ENCODE measurements at places on chromosomes 3 and 15.

DNA sequence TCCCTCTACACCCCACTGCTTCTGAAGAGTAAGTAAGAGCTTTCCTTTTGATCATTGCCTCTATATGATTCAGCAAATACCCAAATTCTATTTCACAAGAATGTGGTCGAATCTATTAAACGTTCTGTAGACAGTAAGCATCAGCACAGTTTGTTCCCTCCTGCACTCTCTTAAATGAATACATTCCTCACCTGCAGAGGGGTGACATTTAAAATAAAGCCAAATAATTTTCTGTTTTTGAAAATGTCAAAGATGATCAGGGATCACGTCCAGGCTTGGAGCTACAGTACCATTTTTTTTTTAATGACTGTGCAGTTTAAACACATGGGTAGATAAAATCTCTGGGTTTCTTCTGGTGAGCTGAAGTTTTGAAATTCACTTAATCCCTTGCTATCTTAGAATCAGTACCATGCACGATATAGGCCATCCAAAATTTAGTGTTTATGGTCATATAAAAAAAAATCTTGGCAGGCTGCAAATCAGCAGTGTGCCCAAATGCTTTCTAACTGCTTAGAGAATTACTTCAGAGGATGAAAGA, 12.8 kb downstream of the PYDC2 start:
- DNase-seq = no peak

DNA sequence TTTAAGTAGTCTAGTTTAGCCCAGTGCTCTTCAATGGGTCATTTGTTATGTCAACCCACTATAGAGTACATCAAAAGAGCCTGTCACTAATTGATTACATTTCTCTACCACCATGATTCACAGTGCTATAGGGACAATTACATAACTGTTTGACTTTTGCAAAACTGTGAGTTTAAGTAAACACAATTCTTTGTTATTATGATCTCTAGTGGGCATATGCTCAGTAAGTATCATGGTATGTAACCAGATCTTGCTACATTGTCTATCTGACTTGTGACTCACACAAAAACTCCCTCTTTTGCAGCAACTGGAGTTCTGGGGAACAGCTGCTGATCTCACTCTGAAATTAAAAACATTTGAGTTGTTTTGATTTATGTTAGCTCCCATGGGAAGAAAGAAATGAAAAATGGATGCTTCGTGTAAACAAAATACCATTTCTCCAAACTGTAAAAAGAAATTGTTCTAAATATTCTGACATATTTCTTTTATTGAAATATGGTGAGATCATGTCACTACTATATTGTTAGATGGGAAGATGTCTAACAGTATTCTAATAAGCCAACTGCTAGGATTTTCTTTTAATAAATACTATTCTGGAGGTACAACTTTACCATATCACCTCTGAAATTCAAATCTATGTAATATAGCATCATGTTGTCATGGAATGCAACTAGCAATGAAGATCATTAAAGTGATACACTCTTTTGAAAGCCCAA, 470.4 kb downstream of the ROBO1 start:
- no peak for DNase-seq

GRCh38 chr3:46124216-46125177, 83.6 kb downstream of the CCR1 start:
- no peak for DNase-seq

DNA sequence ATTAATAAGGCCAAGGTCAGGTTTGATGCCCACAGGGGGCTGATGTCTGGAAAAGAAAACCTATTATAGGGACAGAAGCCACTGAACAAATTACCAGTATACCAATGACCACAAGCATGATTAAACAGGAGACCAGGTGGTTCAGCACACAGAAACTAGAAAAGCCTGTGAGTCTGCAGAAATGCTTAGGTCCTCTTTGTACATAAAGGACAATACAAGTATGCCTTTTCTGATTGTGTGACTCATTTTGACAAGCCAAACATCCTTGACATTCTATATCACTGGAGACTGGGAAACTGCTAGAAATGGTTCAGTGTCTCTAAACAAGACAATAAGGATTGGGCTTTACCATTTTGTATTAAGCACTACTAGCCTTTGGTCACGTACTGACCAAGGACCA, 113.2 kb upstream of the MYO5C start:
- no peak for DNase-seq

DNA sequence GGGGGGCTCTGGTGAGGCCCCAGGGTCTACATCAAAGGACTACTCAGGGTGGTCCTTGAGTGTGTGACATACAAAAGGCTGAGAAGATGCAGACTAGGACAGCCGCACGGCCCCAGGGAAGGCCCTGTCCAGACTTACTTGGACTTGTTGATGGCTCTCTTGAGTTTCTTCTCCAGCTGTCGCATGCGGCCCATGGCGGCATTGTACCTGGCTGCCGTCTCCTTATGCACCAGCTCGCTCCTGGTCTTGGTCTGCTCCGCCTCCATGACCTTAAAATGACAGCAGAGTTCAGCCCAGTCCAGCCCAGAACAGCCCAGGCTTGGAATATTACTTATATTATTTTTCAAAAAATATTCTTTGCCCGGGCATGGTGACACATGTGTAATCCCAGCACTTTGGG, 56.0 kb downstream of the CAPN7 start:
- DNase-seq = no peak

DNA sequence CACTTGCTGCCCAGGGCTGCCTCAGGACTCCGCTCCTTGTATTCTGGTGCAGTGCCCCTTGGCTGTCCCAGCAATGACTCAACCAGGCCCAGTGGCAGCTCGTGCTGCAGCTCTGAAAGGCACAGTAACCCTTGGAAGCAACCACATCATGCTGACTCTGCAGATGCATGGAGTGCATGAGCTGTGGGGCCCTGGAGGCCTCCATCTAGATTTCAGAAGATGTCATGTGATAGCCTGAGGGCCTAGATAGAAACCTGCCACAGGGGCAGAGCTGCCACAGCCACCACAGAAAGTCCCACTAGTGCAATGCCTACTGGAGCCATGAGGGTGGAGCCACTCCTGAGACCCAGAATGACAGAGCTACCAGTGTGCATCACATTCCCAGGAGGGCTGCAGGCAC, 117.1 kb upstream of the SMAD3 start:
- DNase-seq = no peak

DNA sequence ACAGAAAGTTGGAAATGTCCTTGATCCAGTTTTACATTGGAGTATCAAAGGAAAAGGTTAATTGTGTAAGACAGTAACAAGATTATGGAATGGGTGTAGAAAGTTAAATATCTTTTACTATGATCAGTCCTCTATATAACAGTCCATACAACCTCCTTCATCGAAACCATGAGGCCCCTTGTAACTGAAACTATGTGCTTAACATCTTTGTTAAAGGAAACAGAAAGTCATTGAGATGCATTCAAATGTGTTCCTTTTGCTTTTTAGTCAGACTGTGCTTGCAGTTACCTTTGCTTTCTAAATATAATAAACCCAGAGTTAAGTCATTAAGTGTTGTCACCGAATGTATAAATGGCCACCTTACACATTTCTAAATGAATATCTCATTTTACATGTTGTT, 1298.5 kb downstream of the ROBO2 start:
- no peak for DNase-seq

- no peak for DNase-seq
Observed at GRCh38 chr15:92158426-92158825, 235.3 kb upstream of the ST8SIA2 start.

- DNase-seq = no peak
Observed at GRCh38 chr3:130825762-130826299, 68.1 kb upstream of the ATP2C1 start.

Data from substantia nigra (tissue), 51 donors.